Fibroblast of skin of right quadriceps (primary cell): ENCODE measurements at places on chromosomes 16 and 17.

GRCh38 chr16:10579965-10580882 is at the start of gene EMP2:
Gene EMP2 (minus strand): TSS chr16:10580598. CDS start chr16:10547617, 32,981 bp downstream.
- peak; percentile 79 for DNase-seq

GRCh38 chr16:56423584-56424403 is 1.6 kb downstream of the AMFR start:
- DNase-seq: no peak

DNA sequence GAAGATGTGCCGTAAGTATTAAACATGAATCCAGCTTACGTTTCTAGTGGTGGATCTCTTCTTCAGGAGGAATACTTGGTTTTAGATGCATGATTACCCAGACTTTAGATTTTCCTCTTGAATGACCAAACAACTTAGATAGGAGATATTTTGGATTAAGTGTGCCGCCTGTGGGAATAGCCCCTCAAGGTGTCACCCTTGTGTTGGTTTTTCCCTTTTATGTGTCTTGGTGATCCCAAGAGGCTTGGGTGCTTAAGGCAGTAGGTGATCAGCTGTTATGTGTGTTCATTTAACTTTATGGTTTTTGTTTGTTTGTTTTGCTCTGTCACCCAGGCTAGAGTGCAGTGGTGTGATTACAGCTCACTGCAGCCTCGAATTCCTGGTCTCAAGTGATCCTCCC is 115.1 kb downstream of the PPM1E start:
- no peak for DNase-seq

DNA sequence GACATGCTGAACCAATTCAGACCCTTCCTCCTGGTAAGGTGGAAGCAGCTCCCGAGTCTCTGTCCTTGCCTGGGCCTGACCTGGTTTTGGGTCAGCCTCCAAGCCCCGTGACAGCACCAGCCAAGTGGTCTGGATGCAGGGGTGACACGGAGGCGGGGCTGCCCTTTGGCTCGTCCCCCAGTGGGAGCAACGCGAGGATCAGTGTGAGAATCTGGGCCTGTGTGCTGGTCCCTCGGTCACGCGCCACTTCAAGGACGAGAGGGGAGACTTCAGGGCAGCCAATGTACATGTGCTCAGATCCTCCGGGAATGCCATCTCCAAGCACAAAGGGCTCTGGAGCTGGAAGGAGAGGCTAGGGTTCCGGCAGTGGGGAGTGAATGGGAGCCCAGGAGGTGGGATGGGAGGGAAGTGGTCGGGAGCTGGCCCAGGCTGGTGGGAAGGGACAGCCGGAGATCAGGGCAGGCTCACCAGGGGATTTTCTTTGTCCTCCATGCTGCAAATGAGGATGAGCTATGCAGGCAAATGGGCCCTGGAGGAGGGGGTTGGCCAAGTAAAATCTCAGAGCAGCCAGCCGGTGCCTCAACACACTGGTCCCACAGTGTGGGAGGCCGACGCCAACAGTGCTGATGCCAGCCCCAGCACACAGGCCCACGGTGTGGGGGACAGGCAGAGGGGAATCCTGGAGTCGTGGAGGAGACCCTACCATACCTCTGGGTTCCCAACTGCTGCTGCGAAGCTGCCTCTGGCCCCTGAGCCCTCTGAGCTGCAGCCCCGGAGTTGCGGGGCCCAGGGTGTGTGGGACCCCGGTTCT is 4.2 kb upstream of the NDRG4 start:
- DNase-seq: no peak

DNA sequence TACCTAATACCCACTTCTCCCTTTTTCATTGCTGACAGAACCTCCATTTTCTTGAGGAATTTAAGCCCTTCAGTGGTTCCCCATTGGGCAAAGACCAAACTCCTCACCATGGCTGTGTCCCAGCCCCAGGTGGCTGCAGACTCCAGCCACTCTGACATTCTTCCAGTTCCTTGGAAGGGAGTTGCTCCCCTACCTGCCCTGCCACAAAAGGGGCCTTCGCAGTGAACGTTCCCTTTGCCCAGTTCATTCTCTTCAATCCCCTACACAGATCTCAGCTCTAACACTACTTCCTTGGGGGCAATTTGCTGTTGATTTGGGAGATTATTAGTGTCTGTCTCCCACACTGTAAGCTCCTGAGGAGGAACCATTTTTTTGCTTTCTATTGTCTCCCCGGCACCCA is 3.2 kb upstream of the AKTIP start:
- DNase-seq: no peak

DNA sequence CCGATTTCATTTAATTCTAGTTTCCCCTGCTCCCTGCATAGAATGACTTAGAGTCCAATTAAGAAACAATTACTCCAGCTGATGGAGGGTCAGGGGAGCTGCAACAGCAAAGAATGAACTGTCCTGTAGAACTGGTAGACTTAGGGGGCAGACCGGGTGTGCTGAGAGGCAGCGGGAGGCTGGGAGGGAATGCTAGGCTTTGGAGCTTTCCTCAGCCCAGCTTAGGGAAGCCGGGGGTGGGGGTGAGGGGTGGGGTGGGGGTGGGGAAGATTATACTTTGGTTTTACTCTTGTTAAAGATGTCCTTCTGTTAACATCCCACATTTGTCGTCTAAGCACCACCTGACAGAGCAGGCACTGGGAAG is 458.6 kb upstream of the ASIC2 start:
- DNase-seq: no peak

GRCh38 chr16:77690416-77690815 is 31.9 kb upstream of the NUDT7 start:
- DNase-seq: no peak

- peak; percentile 45 for DNase-seq
Observed at GRCh38 chr16:50173316-50173715, 20.2 kb downstream of the TENT4B start.

DNA sequence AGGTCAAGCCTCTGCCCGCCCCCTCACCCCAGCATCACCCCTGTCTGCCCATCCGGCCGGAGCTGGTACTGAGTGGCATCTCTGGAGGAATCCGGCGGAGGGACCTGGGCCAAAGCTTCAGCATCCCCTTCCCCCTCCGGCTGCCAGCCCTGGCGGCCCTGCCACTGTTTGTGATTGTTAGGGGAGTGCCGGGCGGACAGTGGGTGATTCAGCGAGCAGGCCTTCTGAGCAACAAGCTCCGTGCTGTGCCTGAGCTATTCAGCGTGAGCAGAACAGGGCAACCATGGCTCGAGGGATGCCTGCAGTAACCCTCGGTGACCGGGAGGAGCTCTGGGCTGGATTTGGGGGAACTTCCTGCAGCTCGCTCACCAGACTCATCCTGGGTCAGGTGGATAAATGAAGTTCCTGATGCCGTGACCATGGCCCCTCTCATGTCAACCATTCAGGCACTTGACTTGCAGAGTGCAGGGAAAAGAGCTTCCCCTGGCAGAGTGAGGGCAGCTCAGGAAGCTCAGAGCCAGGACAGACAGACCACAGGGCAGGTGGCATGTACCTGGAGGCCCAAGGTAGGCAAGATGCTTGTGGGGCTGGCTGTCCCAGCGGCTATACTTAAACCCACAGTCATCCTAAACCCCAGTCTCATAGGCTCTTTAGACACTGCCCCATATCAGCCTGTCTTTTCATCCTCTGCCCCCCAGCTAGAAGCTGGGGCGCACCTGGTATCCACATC is 24.3 kb upstream of the MLKL start:
- DNase-seq: peak; percentile 21

DNA sequence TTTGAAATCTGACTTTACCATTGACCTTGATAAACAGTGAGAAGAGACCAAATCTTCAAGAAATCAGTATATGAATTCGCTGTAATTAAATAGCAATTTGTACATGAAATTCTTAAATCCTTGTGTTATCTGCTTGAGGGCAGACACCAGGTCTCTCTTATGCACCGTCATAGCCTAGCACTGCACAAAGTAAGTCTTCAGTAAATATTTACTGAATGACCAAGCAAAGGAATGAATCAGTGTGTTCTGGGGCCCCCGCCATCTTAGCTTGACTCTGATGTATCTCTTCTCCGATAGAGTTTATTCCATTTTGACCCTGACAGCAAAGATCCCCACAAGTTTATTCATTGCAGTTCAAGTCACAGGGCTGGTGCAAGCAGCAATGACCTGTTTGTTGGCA is 328.0 kb downstream of the TMEM114 start:
- no peak for DNase-seq
